Omental fat pad (tissue), 4 donors: ENCODE measurements at places on chromosomes 16 and 17. TPM values are rescaled to one million over a fixed set of nuclear protein-coding genes. Genes with fewer than 3 reads are reported as not detected.

The TERB1 gene
- not detected for total RNA-seq

DNA sequence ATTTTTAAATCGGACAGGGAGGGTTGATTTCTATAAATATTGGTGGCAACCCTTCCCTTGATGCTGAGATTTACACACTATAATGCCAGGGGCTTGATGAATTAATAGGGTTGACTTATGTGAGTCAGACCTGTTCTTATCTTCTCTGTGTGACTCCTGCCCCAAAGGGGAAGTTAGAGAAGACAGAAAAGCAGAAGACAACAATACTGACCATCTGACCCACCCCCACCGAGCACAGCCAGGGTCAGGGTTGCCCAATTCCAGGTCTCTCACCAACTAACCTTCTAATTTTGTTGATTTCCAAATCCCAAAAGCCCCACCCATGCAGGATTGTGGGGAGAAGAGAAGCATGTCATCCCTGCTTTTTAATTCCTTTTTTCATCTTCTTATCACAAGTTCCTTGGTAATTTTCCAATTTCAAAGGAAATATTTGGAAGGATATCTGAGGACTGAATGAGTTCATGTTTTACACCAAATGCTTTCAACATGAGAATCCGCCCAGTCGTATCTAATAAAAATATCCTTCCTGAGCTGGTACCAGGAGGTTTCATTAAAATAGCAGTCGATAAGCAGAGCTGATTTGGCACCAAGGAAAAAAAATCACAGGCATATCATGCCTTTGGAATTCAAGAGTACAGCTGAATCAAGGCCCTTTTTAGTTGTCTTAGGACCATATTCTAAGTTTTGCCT, 603.4 kb upstream of the CDH11 start:
- DNase-seq, result no peak

DNA sequence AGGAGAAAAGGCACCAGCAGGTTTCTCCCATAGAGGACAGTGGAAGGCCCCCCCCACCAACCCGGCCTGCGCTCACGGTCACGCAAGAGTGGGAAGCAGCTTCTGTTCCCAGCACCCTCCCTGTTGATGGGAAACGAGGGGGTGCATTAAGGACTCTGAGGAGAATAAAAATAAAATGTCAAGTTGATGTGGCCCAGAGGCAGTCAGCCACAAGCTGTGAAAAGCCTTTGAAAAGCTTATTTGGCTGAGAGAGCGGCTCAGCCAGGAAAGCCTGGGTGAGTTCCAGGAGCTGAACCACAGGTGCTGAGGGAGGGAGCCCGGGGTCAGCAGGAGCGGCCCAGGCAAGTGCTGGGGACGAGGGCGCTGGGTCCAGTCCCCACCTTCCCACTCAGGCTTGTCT, 26.9 kb upstream of the SPATA32 start:
- DNase-seq, result no peak

- peak; percentile 52 for DNase-seq
These were observed 27.8 kb downstream of the GNPTG start for GRCh38 chr16:1379304-1380076.
